ENCODE measurements at places on chromosomes 4 and X.

DNA sequence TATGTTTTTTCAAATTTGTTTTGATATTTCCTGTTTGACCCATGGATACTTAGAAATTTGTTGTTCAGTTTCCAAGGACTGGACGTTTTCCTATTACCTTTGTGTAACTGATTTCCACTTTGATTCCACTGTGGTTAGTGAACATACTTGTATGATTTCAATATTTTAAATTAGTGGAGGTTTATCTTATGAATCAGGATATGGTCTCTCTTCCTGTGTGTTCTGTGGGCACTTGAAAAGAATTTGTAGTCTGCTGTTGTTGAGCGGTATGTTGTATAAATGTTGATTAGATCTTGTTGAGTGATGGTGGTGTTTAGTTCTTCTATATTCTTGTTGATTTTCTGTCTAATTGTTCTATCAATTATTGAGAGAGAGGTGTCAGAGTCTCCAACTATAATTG is 21.2 kb upstream of the LAMTOR3 start:
- DNase-seq, result no peak

GRCh38 chr4:55078987-55079386 is 46.4 kb downstream of the KDR start:
- DNase-seq, result no peak

DNA sequence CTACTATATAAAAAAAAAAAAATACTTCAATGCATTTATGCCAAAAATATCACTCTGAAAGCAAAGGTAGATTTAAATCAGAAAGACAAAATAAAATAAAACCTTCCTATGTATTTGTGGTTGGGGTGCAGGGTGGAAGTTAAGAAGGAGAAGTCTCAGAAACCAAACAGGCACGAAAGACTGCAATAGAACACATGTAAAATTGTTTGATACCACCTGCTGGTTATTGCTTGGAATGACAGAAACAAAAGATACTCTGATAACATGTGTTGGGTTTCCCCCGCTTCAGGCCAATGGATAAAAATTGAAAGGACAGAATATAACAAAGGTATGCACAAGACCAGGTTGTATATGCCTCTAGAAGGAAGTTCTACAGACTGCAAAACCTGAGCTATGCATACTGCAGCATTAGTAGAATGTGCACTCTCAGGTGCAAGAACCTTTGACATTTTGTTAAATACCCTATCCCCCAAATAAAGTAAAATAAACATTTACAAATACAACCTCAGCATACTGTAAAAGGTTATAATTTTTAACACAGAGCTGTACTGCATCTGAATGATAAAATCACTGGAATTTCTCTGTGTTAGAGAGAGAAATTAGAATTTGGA is 118.8 kb downstream of the GABRA2 start:
- peak; percentile 3 for DNase-seq

- no peak for DNase-seq
Measured at GRCh38 chrX:40097504-40098263, at the start of gene BCOR. BCOR (minus strand) TSS chrX:40097958; CDS start chrX:40077929, 20,029 bp downstream.

- DNase-seq, result no peak
Measured at GRCh38 chr4:48841045-48841827, 10.3 kb downstream of the OCIAD1 start.

- no peak for DNase-seq
Measured at GRCh38 chr4:115154826-115155225, 41.4 kb upstream of the NDST4 start.

- DNase-seq, result no peak
Measured at GRCh38 chr4:154960476-154960875, 179.4 kb downstream of the RBM46 start.

DNA sequence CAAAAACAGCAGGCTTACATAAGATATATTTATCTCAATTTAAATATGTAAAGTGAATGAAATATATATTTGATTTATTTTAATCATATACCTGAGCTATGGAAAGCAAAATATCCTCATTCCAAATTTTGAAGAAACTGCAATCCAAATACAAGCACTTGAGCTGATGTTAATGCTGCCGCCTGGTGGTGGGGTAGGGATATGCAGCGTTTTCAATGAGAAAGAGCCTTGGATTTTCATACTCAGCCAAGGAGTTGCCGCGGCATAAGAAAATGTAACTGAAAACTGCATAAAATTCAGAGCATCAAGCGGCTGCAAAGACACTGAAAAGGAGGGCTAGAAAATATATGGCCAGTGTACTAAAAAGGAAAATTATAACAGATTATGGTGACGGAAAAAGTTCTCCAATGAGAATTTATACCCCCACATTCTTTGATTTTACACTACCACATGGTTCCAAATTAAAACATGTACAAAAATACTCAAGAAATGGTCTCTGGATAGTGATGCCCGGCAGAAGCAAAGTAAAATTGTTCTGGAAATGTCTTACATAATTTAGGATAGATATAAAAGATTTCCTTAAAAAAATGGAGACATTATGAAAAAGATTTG is 660.3 kb upstream of the PITX2 start:
- no peak for DNase-seq

- no peak for DNase-seq
Measured at GRCh38 chr4:174358829-174359228, 75.1 kb downstream of the CEP44 start.
